Parietal lobe (tissue), 2 donors: ENCODE measurements at places on chromosomes 5 and 9. TPM values are rescaled to one million over a fixed set of nuclear protein-coding genes. Genes with fewer than 3 reads are reported as not detected.

Gene PCDHB2
- total RNA-seq: 20.3 TPM

Gene IL9
- not detected for total RNA-seq

Gene GARNL3
- total RNA-seq: 138 TPM

Gene PCSK1
- total RNA-seq: 0.94 TPM

Gene BTNL3
- not detected for total RNA-seq

Gene SHISAL2B
- not detected for total RNA-seq

Gene PCDHGA3
- total RNA-seq: 11.0 TPM

Gene WNK2
- total RNA-seq: 86.1 TPM
